T-helper 17 cell (primary cell): ENCODE measurements at places on chromosomes 2 and 18. TPM values are rescaled to one million over a fixed set of nuclear protein-coding genes. Genes with fewer than 3 reads are reported as not detected.

PCARE gene
- total RNA-seq: not detected

KCNK3 gene
- not detected for total RNA-seq

GRCh38 chr2:58660046-58660445 is 418.9 kb upstream of the FANCL start:
- no peak for DNase-seq

- DNase-seq: no peak
Observed at GRCh38 chr2:192230889-192231453, 36.2 kb upstream of the TMEFF2 start.

- no peak for DNase-seq
Observed at GRCh38 chr2:30351116-30351515, 95.9 kb upstream of the LCLAT1 start.

DNA sequence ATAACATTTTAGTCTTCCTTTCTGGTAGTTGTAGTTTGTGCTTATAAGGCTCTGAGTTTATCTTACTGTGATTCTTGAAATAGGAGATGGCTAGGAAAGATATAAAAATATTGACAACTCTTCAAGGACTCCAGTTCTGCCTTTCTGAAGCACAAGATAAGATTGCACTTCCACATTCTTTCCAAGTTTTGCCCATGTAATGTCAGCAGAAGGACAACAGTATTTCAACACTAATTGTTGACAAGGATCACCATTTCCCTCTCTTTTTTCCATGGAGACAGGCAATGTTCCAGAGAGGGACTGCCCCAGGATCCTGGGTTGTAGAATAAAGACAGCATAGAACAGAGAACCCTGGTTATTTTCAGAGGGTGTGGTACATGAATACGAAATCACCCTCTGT is 279.1 kb upstream of the CNTNAP5 start:
- no peak for DNase-seq

CDH7 gene
- total RNA-seq: not detected

GRCh38 chr2:160336105-160336504 is 136.0 kb upstream of the ITGB6 start:
- no peak for DNase-seq

DNA sequence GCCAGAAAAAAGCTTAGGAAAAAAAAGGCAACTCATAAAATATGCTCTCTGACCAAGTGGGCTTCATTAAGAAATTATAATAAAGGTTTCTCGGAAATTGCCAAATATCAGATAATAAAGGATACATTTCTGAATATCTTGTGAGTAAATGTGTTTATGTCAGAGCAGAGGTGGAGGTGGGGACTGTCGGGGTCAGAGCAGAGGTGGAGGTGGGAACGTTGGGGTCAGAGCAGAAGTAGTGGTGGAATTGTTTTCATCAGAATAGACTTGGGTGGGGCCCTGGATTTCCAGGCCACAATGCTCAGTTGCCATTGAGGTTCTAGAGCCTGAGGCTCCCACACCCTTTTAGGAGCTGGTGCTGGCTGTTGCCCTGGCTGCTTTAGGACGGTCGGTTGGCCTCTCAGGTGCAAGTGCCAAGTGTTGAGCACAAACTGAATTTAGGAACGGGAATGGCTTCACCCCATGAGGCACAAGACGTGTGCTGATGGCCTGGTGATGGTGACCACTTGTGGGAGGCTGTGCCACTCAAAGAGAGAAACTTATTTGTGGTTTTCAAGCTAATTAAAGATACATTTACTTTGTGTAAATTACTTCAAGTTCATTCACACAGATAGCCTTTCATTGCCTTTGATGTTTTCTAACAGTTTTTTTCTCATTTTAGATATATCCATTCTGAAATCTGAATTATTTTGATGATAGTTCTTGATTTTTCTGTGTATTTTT is 131.5 kb downstream of the ATP9B start:
- DNase-seq: no peak

GCKR gene
- not detected for total RNA-seq

KCNG2 gene
- not detected for total RNA-seq

DNA sequence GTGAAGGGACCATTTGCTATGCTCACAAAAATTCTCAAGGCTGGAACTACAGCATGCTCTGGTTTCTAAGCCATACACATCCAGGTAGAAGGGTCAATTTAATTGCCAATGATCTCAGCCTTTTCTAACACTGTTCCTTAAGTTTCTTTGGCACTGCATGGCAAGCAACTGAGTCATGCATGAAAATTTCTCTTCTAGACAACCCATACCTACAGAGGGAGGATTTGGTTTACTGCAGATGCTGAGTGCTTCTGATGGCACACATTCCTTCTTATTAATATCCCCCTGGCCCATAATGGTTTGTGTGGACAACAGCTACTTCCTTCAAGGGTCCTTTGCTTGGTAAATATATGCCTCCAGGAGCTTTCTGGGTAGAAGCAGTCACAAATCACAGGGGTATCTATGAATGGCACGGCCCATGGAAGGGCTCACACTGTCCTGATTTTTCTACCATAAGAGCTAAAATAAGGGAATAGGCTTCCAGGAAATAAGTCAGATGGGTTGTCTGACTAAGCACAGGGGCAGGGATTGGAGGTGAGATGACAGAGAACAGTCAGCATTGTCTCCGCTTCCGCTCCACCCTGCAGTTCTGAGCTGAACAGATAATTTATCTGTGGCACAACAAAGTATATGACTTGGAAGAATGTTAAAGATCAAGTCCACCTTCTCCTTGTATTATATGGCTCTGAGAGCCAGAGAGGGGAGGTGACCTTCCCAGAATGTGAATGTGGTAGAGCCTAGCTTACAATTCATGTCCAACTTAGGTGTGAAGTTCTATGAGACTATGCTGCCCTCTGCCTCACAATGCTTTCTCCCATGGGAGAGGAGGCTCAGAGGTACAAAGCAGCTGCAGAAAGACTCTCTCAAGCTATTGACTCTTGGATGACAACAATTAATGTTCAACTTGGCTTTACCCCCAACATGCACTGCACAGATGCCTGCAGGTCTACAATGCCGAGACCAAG is 199.2 kb upstream of the TNP1 start:
- DNase-seq: no peak

TMEM247 gene
- not detected for total RNA-seq
